Posterior cingulate gyrus (tissue), 11 donors: ENCODE measurements at places on chromosomes 16 and 17.

DNA sequence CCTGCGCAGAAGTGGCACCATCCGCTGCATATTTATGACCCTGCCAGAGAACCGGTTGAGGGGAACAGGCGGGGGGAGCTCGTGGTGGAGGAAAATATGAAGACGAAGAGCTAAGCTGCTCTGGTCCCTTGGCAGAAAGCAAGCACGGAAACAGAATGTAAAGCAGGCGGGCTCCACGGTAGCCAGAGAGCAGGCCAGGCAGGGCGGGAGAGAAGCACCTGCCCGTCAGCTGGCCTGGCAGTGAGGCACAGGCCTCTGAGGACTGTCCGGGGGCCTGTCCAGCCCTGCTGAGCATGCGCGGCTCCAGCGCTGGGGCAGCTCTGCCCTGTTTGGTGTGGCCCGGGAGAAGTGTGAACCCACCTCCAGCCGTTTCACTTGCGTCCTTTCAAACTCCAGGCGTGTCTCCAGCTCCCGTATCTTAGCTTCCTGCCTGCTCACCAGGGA is 46.7 kb downstream of the PIPOX start:
- DNase-seq: peak; percentile 59

GRCh38 chr16:53509906-53510703 is 7.1 kb upstream of the AKTIP start:
- peak; percentile 86 for DNase-seq

DNA sequence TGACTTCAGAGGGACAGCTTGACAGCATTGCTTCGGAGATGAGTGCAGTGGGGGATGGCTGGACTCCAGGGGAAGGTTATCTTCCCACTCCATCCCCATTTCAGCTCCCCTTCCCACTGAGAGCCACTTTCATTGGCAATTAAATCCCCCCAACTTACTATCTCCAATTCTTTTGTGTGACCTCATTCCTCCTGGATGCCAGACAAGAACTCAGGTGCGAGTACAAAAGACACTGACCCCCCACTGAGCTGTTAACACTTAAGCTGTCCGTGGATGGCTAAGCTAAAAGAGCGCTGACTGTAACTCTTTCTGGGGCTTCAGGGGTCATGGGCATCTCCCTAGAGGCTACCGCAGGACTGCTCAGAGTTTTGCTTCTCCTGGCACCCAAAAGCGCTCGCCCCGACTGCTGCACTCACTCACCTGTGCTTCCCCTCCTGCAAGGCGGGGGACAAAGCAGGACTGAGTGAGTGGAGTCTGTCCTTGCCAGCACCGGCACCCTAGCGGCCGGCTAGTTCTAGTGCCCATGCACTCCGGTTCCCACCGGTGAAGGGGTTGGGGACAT is 44.8 kb upstream of the FBXO47 start:
- DNase-seq: no peak

DNA sequence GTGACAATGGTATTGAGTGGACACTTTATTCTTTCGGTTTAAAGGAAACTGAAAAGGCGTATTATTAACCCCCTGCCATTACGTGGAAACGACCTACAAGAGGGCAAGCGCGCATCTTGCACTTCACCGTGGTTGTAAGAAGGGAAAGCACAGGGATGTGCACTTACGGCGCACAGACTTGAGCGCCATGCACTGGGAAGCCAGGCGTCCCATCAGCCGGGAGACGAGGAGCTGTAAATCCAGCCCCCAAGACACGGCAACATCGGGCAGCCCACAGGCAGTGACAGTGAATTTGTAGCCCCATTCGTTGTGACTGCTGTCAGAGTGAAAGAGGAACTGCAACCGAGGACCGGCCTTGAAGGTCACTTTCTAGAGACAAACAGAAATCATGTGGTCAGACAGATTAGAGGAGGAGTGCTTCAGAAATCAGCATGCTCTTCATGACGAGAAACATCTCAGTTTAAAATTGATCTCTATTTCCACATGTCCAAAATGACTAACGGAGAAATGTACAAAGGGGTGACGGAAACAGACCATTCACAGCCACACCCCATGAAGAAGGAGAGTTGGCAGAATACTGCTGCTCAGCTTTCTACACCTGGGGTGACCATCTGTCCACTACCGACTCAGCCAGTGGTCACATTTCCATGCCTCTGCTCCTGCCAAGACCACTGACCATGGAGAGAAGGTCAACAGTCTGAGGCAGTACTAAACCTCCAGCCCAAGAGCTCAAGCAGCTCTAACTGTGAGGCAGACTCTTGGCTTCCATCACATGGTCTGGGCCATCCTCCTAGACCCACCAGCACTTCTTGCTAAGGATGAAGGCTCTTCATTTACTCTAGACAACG is 68.6 kb downstream of the ZZEF1 start:
- peak; percentile 21 for DNase-seq

- no peak for DNase-seq
Observed at GRCh38 chr16:47578033-47578432, 116.9 kb downstream of the PHKB start.

- DNase-seq: no peak
Observed at GRCh38 chr17:2170023-2170422, 115.1 kb downstream of the HIC1 start.

DNA sequence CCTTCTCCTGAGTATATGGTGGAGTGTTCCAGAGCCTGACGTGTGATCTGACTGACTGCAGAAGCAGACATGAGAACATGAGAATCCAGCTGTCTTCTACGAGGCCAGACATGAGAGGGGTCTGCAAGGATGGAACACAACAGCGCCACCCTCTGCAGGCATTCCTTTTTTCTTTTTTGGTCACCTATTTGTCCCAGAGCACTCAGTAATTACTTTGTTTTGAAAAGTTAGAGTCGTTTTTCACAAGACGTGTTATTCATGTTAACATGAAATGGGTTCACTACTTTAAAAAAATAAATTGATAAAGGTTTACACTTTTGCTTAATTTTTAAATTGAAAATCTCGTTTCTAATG is 43.8 kb upstream of the ATP2A3 start:
- DNase-seq: no peak

DNA sequence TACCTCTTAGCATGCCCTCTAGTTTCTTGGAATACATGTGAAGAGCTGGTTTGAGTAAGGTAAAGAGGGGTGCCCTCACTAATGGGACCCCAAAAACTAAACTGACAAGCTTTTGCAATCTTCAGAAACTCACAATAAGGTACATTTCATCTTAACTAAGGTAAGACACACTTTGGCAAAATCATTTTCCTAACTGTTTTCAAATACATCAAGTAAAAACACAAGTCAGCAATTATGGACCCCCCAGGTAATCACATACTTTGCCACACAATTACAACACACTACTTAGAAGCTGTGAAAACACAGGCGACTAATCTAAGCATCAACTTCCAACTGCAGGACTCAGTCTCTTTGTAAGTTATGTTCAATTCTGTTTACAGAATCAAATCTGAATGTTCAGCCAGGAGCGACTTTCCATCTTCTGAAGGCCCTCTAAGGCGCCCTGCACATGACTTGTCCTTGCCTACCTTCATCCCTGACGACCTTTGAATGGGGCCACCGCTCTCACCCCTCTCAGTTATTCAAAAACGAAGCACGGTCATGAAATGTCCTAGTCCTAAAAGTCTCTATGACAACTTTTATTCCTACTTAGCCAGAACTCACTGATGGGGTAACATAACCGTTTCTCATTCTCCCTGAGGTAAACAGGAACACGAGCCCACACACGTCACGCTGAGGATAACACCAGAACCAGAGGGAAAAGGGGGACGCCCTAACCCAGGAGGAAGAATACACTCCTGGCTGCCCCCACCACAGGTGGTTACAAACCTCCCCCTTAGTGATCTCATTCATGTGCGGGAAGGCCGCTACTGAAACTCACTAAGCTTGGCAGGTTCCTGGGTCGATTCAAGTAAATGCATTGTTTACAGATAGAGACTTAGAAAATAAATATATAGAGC is 5.5 kb downstream of the CREBBP start:
- no peak for DNase-seq

DNA sequence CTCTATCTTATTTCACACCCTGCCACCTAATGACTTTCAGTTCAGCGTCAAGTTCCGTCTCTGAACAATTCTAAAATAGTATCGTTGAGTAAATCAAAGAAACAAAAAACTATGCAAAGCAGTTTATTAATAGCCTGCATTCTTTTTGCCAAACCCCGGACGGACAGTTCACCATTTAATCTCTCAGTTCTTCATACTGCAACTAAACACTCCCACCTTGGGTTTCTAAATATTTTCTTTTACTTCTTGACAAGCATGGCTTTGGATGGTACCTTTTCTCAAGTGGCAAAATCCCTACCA is 1.2 kb downstream of the MYH11 start:
- no peak for DNase-seq

- no peak for DNase-seq
Observed at GRCh38 chr17:66981983-66982508, 17.5 kb downstream of the CACNG4 start.

DNA sequence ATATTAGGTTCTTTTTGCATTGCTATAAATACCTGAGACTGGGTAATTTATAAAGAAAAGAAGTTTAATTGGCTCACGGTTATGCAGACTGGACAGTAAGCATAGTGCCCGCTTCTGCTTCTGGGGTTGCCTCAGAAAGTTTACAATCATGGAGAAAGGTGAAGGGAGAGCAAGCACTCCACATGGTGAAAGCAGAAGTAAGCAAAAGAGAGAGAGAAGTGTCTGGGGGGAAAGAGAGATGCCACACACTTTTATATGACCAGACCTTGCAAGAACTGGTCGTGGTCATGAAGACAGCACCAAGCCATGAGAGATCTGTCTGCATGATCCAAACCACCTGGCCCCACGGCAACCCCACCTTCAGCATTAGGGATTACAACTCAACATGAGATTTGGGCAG is 45.4 kb downstream of the KCNJ16 start:
- DNase-seq: no peak

DNA sequence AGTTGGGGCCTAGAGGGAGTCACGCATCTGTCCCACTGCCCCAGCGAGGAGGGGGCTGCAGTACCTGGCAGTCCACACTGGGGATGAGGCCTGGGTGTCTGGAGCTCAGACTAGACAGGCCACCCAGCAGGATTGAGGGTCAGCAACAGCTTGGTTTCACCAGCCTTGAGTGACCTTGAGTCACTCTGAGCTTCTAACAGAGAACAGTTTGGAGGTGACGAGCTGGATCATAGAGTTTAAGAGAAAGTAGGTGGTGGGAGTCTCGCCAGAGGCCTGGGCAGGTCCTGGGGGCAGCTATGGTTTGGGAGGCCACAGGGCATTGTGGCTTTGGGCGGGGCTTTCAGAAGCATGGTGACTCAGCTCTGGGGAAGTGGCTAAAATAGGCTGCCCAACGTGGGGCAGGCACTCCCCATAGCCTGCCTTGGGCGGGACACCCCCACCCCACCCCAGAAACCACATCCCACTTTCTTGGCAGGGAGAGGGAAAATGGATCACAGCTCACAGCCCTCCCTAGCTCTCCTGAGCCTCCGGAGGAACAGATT is 20.5 kb downstream of the CDC42EP4 start:
- no peak for DNase-seq

- no peak for DNase-seq
Observed at GRCh38 chr17:5701381-5701780, 117.1 kb upstream of the NLRP1 start.

GRCh38 chr17:28728364-28729200 is at the start of gene NEK8:
TSS of gene NEK8 (plus strand) at chr17:28728788. CDS start at chr17:28728814, 26 bp downstream.
- DNase-seq: peak; percentile 99

GRCh38 chr17:68134046-68134637 is 98.6 kb downstream of the KPNA2 start:
- DNase-seq: no peak

DNA sequence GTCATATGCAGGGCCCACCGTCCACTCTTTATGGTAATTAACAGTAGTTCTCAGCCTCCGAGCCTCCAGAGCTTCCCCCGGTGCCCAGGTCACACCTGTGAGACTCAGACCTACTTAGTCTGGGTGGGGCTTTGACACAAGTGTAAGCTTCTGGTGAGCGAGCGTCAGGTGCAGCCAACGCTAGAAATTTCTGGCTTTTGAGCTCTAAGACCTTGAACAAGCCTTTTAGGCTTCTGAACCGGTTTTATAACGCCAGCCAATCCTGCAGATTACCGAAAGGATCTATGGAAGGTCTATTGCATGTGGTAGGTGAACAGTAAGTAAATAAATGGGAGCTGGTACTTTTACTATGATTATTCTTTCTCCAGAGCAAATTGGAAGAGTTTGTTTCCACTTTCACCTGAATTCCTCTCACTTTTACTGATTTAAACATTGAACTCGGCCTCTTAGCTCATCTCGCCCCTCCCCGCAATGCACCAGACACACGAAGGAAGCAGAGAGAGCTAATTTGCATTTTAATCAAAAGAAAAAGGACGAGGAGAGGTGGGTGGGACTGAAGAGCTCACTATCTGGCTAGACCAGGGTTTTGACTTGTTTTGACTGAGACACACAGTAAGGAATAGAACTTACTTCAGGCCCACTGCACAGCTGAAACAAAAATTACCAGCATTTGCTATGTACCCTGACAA is 47.1 kb downstream of the ABAT start:
- no peak for DNase-seq

DNA sequence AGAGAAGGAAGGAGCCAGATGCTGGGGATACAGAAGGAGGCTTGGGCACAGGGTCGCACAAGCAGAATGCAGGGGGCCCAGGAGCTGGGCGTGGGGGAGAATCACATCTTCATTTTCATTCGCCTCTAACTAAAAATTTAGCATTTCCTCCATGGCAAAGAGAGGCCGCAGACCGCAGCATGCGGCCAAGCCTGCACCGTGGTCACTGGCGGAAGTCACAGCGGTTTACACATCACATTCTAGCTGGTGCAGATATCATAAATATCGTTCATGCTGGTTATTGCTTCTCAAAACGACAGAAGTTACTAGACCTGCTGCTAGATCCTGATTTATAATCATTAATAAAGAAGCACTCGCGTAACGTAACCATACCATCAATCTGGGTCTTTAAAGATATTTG is 162.0 kb downstream of the NTN1 start:
- no peak for DNase-seq

GRCh38 chr17:522919-523318 is 170.3 kb upstream of the RPH3AL start:
- DNase-seq: no peak

DNA sequence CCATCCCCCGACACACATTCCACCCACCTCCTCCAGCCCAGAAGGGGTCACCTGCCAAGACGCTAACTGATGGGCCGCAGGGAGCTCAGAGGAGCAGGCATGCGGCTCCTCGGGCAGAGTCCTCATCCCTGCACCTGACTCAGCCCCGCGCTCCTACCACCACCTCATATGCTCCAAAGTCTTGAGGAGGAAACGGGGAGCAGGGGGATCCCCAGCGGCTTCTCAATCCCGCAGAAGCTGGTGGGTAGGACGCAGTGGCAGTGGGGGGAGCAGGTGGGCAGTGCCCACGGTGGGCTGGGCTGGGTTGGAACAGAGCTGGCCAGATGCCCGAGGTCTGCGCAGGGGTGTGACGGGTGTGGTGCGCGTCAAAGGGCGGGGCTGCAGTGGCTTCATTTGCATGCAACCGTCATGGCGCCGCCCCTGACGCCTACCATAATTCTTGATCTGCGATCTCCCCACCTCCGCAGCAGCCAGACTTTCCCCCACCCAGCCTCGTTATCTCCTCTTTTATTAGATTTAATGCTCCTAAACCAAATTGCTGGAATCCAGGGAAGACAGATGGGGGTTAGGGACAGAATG is 39.0 kb upstream of the EMP2 start:
- peak; percentile 73 for DNase-seq
